Endothelial cell (in vitro differentiated cells): ENCODE measurements at places on chromosomes 6 and 20. TPM values are rescaled to one million over a fixed set of nuclear protein-coding genes. Genes with fewer than 3 reads are reported as not detected.

The SRC gene
- total RNA-seq, result 60.8 TPM

The MCUR1 gene
- 39.7 TPM for total RNA-seq

- no peak for DNase-seq
Observed at GRCh38 chr6:89385156-89385667, 26.9 kb downstream of the RRAGD start.

DNA sequence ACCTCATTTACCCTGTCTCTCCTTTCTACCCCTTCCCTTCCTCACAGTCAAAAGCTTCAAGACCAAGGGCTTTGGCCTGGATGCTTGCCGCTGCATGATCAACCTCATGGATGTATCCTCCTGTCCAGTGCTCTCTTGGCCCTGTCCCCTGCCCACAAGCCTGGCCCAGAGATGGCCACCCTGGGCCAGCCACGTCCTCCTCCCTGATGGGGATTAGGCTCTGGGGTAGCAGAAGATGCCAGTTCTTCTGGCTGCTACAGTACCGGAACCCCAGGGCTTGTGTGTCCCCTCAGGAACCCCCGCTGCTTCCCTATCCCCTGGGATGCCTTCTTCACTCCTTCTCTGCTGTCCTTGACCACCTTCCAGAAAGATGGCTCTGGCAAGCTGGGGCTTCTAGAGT lies 22.3 kb downstream of the CAPN11 start:
- DNase-seq, result no peak

The FUT9 gene
- 5.7 TPM for total RNA-seq

DNA sequence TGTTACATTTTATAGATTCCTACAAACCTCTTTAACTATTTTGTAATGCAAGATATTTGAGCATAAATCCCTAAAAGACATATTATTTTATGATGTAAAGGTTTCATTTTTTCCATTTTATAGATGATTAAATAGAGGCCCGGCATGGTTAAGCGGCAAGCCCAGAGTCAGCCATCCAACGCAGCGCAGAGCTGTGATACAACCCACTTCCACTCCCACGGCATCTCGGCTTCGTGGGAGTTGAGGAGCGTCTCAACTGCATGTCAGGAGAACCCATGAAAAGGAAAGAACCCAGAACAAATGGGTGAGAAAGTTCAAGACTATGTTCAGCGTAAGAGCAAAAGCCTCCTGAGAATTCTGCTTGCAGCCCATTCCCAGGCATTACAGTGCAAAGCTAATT lies 488.2 kb downstream of the PRKN start:
- DNase-seq, result no peak

DNA sequence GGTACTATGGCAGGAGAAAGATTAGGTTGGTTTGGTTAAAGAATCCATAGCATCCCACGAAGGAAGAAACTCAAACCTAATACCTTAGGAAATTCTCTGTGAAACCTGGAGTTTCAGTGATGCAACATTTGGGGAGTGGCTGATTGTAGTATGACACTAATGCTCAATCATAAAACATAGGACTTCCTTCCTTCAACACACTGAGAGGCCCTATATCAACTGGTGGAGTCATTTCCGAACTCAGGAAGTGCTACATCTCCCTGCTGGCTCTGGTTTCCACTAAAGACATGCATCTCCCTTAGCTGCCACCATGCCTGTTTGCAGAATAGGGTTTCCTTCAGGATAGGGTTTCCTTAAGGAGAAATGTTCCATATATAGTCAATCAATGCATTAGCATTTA lies 5.2 kb upstream of the MANEA start:
- DNase-seq, result no peak

The EMILIN3 gene
- 0.28 TPM for total RNA-seq

The MATN4 gene
- not detected for total RNA-seq
